ENCODE measurements at places on chromosomes 16 and 17.

DNA sequence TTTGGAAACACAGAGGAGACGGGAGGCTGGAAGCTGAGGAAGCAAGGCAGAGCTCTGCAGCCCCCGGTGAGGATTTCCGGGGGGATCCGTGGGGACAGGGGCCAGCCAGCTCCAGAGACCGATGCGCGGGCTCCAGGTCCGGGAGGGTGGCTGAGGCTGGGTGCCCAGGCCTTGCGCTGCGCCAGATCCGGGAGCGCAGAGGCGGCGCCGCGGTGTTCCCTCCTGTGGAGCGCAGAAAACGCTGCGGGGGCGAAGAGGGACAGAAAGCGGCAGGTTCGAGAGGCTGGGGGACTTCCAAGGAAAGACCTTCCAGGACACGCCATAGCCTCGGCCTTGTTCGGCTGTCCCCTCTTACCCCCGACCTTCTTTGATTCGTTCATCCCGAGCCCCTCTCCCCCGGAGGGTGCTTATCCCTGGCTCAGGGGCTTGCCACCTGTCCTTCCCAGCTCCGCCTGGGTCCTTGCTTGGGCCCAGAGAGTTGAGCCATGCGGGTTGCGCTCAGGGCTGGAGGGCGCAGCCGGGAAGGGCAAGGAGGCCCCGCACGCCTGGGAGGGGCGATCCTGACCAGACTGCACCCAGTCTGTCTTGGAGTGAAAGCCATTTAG, 697 bp upstream of the SHISA9 start:
- DNase-seq, result no peak

DNA sequence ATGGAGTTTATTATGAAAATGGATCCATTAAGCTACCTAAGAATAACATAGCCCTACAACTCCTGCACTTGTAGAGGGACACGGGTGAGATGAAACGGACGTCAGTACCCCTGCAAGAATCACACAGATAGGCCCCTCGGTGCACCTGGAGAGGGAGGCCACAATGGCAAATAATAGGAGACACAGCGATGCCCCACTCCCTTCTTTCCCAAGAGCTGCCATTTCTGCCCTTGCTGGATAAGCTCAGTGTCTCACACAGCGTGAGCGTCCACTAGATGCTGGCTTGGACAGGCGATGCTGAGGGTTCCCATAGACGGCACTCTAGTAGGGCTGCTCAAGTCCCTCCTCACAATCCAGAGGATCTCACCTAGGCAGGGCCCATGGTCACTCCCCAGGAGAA, 67.8 kb downstream of the ADCY9 start:
- no peak for DNase-seq

- no peak for DNase-seq
Measured at GRCh38 chr16:80938879-80939260, 67.8 kb downstream of the CMC2 start.

DNA sequence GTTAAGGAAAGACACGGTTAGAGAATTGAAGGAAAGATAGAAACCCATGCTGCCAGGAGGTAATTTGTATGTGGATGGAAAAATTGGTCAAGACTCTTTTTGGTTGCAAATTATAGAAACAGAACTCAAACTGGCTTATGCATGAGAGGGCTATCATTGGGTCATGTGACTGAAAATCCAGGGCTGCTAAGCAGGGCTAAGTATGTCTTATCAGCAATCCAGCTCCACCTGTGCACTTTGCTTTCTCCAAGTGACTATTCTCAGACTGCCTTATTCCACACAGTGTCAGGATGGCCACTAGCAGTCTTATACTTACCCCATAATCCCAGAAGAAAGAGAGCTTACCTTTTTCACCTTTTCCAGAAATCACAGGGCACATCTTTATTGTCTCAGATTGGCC, 113.5 kb downstream of the CBLN1 start:
- no peak for DNase-seq

- DNase-seq, result peak; percentile 71
Measured at GRCh38 chr17:75518201-75518600, 1.9 kb downstream of the TSEN54 start.

DNA sequence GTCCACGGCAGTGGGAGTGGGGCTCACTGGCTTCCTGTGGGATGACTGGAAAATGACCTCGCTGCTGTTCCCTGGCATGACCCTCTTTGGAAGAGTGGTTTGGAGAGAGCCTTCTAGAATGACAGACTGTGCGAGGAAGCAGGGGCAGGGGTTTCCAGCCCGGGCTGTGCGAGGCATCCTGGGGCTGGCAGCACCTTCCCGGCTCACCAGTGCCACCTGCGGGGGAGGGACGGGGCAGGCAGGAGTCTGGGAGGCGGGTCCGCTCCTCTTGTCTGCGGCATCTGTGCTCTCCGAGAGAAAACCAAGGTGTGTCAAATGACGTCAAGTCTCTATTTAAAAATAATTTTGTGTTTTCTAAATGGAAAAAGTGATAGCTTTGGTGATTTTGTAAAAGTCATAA, 7.8 kb upstream of the RNF213 start:
- peak; percentile 82 for DNase-seq

DNA sequence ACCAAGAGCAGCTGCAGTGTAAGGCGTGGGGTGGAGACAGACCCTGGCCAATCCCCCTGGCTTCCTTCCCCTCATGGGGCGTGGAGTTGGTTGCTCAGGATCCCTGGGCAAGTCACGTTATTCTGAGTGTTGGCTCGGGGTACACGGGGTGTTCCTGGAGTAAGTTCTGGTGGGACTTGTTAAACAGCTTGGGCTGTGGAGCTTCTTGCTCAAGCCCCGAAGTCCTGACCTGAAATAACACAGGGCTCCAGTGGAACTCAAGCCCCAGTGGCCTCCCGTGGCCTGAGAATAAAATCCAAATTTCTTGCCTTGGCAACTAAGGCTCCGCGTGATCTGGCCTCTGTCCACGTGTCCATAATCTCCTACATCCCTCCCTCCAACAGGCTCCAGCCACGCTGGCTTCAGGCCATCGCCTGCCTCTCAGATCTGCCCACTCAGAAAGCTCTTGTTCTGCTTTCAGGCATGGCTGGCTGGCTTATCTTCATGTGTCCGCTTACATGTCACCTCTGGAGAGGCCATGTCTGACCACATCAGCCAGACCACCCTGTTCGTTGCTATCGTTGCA, 49.3 kb upstream of the BCO1 start:
- no peak for DNase-seq

DNA sequence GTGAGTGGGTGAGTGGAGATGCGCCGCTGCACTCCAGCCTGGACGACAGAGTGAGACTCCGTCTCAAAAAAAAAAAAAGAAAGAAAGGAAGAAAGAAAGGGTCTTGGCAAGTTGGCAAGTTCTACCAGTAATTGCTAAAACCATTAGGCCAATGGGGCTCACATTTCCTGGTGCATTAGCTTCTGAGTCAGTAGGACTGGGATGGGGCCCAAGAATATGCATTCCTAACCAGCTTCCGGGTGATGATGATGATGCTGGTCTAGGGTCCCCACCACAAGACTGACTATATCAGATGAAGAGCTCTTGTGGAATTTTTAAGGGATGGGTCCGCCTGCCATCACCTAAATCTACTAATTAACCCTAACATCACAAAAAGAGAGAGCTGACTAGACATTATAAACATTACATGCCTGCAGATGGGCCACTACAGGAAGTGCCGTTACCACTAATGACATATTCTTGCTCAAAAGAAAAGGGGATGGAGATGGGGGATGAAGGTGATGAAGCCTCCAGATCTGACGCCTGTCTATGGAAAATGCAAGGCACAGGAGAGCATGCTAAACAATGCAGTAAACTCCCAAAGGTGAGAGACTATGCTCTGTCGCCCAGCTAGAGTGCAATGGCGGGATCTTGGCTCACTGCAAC, 13.1 kb downstream of the MYH11 start:
- DNase-seq, result no peak

- no peak for DNase-seq
Measured at GRCh38 chr17:41467561-41467960, 375 bp upstream of the KRT32 start.

DNA sequence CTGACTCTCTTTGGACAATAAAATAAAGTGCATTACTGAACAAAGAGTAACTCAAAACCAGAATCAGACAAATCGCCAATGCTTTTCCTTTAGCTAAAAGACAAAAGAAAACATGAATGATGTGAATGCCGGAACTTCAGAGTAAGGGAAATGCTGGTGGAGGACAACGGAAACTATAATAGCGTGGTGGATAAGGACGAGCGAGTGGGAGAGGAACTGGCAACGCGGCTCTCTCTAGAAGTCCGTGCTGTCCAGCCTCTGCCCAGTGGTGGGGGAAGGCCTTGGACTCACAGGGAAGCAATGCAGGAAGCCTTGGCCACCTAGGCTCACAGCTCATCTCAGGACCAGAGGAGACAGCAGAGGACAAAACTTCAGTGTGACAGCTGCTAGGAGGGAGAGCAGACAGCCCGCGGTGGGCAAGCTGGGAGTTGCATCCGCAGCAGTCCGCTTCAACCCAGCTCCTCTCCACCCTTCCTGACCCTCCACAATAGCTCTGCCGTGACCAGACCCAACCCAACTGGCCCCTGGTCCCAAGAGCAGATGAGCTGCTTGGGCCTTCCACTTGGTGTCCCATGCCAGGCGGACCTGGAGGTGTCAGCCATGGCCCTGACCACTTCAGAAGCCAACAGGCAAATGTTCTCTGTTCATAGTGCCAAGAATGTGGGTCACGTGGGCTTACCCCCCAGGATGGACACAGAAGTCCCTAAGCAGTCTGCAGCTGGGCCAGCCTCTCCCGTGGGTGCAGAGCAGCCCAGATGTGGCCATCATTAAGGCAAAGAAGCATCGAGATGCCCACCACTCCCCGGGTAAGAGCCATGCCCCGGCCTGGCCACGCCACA, 5.3 kb upstream of the FAAP100 start:
- no peak for DNase-seq

DNA sequence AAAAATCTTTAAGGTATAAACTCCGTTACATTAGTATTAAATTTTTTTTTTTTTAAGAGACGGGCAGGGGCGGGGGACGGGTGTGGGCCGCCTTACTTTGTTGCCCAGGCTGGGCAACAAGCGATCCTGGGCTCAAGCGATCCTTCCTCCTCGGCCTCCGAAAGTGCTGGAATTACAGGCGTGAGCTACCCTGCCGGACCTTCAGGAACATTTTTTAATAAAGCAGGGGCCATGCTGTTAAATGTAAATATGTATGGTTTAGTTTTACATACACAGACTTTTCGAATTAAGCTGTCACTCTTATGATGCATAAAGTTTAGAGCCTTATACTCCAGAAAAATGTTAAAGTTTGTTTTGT, 2.4 kb downstream of the PPM1D start:
- DNase-seq, result no peak

GRCh38 chr17:80992948-80993624, 1.4 kb downstream of the CHMP6 start:
- peak; percentile 59 for DNase-seq

- DNase-seq, result no peak
Measured at GRCh38 chr16:75085556-75085955, 31.0 kb downstream of the LDHD start.

DNA sequence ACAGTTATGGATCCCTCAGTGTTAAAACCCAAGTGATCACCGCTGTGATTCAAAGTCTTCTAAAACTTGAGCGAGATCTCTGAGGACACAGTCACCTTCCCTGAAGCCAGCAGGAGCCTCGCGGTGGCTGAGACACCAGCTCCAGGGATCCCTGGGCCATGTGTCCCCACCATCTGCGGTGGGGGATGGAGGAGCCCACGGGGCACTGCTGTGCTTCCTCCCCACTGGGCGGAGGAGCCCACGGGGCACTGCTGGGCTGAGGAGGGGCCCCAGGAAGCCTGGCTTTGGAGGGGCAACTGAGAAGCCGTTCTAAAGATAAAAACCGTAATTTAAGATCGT, 65.7 kb upstream of the METRNL start:
- DNase-seq, result no peak

DNA sequence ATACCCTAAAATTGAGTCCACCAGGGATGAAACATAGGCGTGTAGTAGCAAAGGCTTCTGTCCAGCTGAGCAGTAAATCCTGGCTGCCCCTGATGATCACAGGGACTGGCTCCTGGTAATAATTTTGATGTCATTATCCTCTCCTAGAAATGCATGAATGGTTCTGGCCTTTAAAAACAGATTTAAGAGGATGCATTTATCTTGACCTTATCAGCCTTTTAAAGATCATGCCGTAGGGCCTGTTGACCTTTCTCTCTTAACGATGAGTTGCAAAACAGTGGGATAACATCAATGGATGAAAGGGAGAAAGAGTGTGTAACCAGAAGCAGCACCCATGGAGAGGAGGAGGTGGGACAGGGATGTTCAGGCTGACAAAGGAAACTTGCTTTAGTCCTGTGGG, 128.5 kb downstream of the CA10 start:
- no peak for DNase-seq

DNA sequence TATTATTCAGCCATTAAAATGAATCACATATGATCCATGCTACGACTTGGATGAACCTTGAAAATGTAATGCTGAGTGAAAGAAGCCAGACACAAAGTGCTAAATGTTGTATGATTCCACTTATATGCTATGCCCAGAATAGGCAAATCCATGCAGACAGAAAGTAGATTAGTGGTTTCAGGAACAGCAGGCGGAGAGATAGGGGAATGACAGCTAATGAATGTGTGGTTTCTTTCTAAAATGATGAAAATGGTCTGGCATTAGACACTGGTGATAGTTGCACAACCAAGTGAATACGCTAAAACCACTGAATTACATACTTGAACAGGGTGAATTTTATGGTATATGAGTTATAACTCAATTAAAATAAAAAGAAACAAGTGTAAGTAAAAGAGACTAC, 121.8 kb upstream of the NOG start:
- no peak for DNase-seq

DNA sequence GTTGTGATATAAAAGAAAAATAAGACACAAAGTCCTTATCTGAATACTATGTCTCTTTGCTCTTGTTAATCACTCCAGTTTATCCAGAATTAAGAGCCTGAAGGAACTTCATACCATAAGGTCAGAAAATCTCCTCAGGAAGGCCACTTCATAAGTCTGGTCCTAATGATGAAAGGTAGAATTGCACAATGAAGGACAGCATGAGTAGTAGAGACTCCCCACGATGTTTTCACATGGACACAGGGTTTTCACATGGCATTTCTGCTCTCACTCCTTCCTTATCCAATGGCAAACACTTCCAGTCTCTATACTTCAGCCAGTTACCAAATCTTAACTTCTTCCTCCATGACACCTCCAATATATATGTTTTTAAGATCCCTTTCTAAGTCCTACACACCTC, 10.2 kb upstream of the C17orf78 start:
- no peak for DNase-seq

GRCh38 chr17:12709063-12709462, 43.4 kb downstream of the MYOCD start:
- DNase-seq, result no peak

- DNase-seq, result peak; percentile 40
Measured at GRCh38 chr17:68777243-68777855, 176.2 kb upstream of the FAM20A start.
